Thyroid gland (tissue), 4 donors: ENCODE measurements at places on chromosomes 7 and 10. TPM values are rescaled to one million over a fixed set of nuclear protein-coding genes. Genes with fewer than 3 reads are reported as not detected.

Gene OLAH
- total RNA-seq: not detected

Gene VTI1A
- total RNA-seq: 49.3 TPM

DNA sequence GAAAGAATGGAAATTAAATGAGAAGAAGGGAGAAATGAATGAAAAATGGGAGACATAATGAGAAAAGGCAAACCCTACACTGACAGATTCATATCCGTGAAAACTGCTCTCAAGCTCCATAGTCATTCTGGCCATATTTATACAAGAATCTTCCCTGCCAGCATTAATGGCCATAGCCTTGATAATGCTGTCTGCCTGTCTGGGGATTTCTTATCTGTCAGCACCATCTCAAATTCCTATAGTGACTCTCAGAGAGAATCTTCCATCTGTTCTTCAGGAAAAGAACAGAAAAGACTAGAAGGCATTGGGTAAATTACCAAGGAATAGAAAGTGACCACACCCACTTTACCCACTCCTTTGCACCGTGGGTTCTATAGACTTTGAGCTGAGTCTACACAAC lies 295.9 kb downstream of the PLXNA4 start:
- no peaks in the 10 kb centered on the region for H3K36me3 ChIP-seq
- H3K27me3 ChIP-seq: no peaks in the 10 kb centered on the region
- no peak for DNase-seq
- no peak overlapping the region for H3K27ac ChIP-seq

GRCh38 chr7:83143107-83143506 lies 19.6 kb downstream of the PCLO start:
- no peak overlapping the region for H3K27ac ChIP-seq
- H3K4me3 ChIP-seq: no peak overlapping the region
- H3K4me1 ChIP-seq: no peaks in the 10 kb centered on the region
- no peaks in the 10 kb centered on the region for H3K36me3 ChIP-seq

Gene CHN2
- total RNA-seq: 54.3 TPM

GRCh38 chr10:126242397-126243260 lies 145.6 kb downstream of the ADAM12 start:
- DNase-seq: no peak
- H3K27me3 ChIP-seq: no peaks in the 10 kb centered on the region

Gene WIPF3
- 1.1 TPM for total RNA-seq

DNA sequence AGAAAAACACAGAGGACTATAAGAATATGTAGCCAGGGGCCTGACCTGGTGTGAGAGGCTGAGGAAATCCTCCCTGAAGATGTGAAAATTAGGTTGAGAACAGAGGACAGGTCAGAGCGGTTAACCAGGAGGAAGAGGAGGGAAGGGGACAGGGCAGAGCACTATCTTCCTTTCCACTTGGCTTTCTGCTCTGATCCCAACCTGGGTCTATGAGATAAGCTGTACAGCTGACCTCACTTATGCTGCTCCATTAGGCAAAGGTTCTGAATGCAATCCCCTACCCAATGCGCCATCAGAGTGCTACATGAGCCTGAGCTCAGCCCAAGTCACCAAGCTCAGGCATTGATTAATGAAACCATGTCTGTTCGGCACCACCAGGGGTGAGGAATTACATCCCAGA lies 10.5 kb downstream of the LIPA start:
- H3K36me3 ChIP-seq: no peaks in the 10 kb centered on the region
- DNase-seq: no peak

DNA sequence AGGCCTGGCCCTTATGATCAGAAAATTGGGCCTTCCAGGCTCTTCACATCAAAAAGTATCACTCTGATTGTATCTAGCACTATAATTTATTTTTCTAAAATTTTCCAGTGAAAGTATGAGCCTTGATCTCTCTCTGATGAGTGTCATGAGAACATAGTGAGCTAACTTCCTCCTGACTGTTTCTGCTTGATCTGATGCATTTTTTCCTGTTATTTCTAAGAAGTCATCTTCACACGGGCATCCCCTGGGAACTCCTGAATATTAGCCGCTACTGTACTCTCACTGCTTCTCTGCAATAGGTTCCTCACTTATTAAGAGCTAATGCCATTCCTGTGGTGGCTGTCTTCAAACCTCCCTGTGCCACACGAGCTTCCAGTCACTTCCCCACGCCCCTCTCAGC lies 63.1 kb upstream of the ZPBP start:
- H3K4me3 ChIP-seq: no peak overlapping the region
- DNase-seq: no peak
- H3K36me3 ChIP-seq: no peaks in the 10 kb centered on the region
- H3K27ac ChIP-seq: no peak overlapping the region
- H3K4me1 ChIP-seq: no peaks in the 10 kb centered on the region

DNA sequence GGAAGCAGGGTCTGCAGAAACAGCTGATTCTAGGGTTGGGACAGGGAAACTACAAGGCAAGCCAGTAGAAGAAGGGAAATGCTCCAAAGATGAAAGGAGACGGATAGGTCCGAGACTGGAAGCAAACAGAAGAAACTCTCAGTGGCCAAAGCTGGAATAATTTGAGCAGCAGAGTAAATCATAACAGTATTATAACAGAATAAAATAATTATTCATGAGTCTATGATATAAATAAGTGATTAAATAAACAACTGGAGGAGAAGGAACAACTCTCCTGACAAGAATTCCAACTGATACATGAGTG lies 27.6 kb downstream of the EZH2 start:
- DNase-seq: no peak
- H3K36me3 ChIP-seq: no peaks in the 10 kb centered on the region
- no peaks in the 10 kb centered on the region for H3K27me3 ChIP-seq
- no peak overlapping the region for H3K27ac ChIP-seq
- H3K4me3 ChIP-seq: no peak overlapping the region

Gene CALHM3
- not detected for total RNA-seq

Gene RSPH10B
- total RNA-seq: not detected

DNA sequence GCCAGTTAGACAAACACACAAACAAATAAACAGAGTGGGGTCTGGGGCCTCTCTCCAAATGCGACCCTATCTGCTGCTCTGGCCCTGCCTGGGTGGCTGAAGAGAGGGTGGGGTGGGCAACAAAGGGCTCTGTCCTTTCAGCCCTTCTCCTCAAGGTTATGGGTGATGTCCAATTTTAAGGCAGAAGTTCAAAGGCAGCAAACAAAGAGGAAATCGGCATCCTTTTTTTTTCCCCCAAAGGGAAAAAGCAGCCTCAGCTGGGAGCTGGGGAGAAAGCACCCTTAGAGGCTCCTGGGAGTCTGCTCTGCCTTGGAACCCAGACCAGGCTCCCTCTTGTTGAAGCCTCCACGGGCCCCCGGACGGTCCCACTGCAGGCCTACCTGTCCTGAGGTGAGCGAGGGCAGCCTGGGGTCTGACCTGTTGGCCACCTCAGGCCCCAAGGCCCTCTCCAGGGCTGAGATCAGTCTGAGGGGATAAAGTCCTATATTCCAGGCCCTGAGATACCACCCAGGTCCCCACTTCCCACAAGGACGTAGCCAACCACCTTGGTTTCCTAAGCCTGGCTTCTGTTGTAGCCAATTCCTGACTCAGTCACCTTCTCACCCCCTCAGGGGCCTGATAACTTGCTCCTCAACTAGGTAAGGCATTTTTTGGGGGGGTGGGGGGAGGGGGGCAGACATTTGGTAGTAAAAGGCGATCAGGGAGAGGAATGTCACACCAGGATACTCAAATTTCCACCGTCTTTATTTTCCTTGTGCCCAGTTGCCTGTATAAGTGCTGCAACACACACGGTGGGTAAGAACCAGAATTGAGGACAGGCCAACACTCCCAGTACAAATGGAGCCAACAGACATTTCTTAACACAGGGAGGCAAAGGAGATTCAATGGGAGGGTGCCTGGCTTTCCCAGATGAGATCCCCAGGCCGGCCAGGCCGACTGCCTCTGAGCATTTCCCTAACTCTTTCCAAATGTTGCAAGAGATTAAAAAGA lies 4.3 kb downstream of the HOXA11 start:
- no peaks in the 10 kb centered on the region for H3K36me3 ChIP-seq
- DNase-seq: no peak
- H3K27me3 ChIP-seq: peaks cover 88% of the 10 kb centered on the region
- H3K4me1 ChIP-seq: peaks cover 28% of the 10 kb centered on the region
- no peak overlapping the region for H3K4me3 ChIP-seq
- H3K27ac ChIP-seq: no peak overlapping the region

DNA sequence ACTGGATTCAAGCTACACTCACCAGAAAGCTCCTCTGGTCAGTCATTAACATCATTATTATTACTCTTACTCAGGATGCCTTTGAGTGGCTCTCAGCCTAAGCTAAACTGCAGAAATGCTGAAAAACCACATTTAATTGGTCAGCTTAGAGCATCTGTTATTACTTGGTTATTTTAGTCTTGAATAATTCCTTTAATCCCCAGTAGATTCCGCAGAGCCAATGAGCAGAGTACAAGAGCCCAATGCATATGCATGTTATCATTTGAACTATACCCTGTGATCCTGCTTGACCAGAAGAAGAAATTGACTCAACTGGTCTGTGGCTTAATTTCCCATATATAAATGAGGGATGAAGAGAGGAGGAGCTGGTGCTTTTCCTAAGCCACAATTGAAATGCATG lies 417.6 kb upstream of the C7orf33 start:
- no peaks in the 10 kb centered on the region for H3K36me3 ChIP-seq
- no peaks in the 10 kb centered on the region for H3K27me3 ChIP-seq
- H3K27ac ChIP-seq: no peak overlapping the region
- no peak for DNase-seq

DNA sequence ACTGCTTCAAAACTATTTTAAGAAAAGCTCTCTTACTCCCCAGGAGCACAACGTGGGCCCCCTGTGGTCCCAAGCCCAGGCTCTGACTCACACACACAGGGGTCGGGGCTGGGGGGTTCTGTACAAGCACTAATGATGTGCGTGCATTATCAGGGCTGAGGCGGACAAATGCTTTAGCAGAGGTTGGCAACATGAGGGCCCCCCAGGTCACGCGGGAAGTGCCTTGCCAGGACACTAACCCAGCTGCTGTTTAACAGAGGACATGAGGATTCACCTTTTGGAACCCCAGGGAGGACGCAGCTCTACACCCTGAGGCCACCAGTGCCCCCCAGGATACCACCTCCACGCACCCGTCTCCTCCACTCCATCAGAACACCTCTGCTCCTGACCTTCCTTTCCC lies 342.8 kb downstream of the DNAJB6 start:
- DNase-seq: no peak
- no peaks in the 10 kb centered on the region for H3K36me3 ChIP-seq
- peaks cover 8% of the 10 kb centered on the region for H3K4me1 ChIP-seq
- H3K4me3 ChIP-seq: no peak overlapping the region
- no peak overlapping the region for H3K27ac ChIP-seq

Gene VWDE
- 15.1 TPM for total RNA-seq

Gene EVX1
- total RNA-seq: not detected

Gene AASS
- total RNA-seq: 32.6 TPM

Gene TCERG1L
- 23.6 TPM for total RNA-seq
